ENCODE measurements at places on chromosomes 6 and 20. TPM values are rescaled to one million over a fixed set of nuclear protein-coding genes. Genes with fewer than 3 reads are reported as not detected.
A peak's percentile ranks its signal among the peaks of the same experiment; 100 is the strongest.

The RIPOR2 gene
- 18.1 TPM for total RNA-seq

DNA sequence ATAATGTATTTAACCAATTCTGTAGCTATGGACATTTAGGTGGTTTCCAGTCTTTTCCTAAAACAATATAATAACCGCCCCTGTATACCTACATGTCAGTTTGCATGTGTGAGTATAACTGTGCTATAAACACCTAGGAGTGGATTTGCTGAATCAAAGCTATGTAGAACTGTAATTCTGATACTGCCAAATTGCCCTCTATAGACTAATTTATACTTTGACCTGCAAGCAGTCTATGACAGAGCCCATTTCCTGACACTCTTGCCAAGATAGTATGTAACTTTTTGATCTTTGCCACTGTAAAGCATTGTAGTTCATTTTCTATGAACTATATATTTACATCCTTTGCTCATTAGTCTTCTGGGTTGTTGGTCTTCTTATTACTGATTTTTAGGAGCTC is 19.5 kb downstream of the FERMT1 start:
- DNase-seq = no peak

The TINAG gene
- total RNA-seq = not detected

The SPINT3 gene
- total RNA-seq = not detected

- DNase-seq = no peak
These were observed 28.8 kb upstream of the VEGFA start for GRCh38 chr6:43740961-43741764.

The KIAA1586 gene
- total RNA-seq = 18.3 TPM

- no peak for DNase-seq
These were observed 51.2 kb downstream of the CDS2 start for GRCh38 chr20:5178046-5178445.

The POU5F1 gene
- 0.57 TPM for total RNA-seq

The MUC21 gene
- not detected for total RNA-seq

The PDE10A gene
- 0.37 TPM for total RNA-seq

DNA sequence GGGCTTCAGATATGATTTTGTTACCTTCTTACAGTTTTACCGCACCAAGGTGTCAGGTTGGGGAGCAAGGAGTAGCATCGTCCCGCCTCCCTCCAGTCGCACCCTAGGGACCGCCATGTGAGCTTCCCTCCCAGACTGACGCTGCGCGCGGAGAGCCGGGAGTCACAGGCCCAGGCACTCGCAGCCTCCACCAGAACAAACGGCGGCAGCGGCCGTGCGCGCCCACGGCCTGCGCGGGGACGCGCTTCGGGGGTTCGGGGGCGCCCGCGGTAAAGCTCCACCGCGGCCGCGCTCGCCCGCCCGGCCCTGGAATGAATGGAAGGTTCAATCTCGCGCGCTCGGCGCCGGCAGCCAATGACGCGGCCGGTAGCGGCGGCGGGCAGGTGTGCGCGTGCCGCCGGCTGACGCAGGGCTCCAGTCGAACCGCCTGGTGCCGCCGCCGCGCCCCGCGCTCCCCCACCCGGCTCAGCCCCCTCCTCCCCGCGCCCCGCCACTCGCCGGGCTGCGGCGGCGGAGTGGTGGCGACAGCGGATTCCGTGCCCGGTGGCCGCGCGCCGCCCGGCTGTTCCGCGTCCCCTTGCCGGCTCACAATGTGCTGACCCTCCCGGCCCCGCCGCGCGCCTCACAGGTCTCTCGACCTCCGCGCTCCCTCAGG is 16.5 kb upstream of the LIN28B start:
- no peak for DNase-seq

- no peak for DNase-seq
These were observed 16.9 kb downstream of the KIF16B start for GRCh38 chr20:16556301-16556700.

DNA sequence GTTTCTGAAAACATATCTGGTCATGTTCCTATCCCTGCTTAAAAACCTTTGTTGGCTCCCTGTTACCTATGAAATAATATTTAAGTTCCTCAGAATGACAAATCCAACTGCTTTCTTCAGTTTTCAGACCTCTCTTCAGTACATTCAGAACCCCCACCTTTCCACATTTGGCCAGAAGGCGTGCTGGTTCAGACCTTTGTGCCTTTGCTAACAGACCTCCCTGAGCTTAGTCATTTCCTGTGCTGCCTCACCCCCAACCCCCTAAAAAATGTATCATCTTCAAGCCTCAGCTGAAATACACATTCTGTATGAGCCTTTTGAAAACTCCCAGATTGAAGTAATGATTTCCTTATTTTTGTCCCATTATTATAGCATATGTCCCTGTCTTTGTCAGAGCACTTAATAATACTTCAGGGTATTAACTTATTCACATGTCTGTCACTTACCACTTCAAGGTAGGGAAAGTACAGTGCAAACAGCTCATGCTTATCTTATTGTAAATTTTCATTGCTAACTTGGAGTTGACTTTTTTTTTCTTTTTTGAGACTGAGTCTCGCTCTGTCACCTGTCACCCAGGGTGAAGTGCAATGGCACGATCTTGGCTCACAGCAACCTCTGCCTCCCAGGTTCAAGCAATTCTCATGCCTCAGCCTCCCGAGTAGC is 19.7 kb downstream of the FAM217A start:
- DNase-seq = peak; percentile 82

The PXDC1 gene
- 101 TPM for total RNA-seq

The JPH2 gene
- total RNA-seq = 8.8 TPM

The HLA-G gene
- not detected for total RNA-seq

- DNase-seq = no peak
These were observed 1.0 kb downstream of the PCIF1 start for GRCh38 chr20:45935416-45936046.

The HLA-A gene
- total RNA-seq = 152 TPM

GRCh38 chr6:169230322-169230665 is 23.4 kb downstream of the THBS2 start:
- no peak for DNase-seq

Data from HFFc6 (cell line).